Stimulated activated CD8-positive, alpha-beta memory T cell treated with anti-CD3 and anti-CD28 coated beads, Interleukin-15, amount 100 ng/mL, for 4 hours (primary cell): ENCODE measurements at places on chromosomes 7 and 10.
A peak's percentile ranks its signal among the peaks of the same experiment; 100 is the strongest.

GRCh38 chr10:58282615-58283014 lies 13.7 kb downstream of the CISD1 start:
- DNase-seq, result no peak

DNA sequence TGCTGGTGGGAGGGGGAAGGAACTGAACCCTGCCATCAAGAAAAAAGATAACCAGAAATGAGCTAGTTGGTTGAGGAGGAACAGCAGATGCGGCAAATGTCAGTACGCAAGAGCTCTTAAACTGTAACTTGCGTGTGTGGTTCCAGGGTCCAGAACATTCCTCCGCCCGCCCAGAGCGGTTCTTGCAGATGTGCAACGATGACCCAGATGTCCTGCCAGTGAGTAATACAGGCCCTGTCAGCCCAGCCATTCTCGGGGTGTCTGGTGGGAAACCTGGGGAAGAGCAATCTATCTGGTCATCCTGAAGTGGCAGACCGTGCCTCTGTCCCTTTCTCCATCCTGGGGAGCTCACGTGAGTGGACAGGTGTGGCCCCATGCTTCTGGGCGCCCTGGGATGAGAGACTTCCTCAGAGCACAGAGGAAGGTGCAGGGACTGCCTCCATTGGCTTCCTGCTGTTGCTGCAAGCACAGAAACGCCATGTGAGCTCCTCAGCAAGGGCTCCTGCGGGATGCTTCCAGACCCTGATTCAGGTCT lies 50.5 kb upstream of the ZMIZ2 start:
- DNase-seq, result no peak

DNA sequence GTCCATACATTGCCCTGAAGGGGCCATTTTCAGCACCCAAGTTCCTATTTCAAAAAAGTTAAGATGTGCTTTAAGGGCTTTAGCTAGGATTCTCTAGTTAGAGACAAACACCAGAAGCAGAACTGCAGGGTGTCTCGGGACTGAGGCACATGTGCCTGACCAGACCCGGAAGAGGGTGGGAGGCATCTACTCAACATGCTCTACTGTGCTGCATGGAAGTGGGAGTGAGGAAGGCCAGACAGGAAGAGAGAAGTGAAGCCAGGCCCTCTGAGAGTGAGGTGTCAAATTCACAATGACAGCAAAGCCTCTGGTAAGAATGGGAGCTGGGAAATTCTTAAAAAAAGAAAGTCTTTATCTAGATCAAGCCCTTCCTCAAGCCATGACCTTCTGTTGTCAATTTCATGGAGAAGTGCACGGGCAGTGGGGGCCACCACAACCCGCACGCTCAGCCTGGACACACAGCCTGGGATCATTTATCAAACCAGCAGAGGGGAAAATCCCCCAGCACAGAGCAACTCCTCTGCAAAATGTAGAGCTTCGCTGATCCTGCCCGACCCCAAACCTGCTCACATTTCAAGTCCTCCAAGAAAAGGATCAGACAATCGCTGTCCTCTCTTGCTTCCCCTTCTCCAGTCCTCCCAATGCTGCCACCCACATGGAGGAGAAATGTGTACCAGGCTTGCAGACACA lies 38.7 kb downstream of the PLXNA4 start:
- no peak for DNase-seq

GRCh38 chr7:1558181-1558811 lies 2.3 kb upstream of the TMEM184A start:
- DNase-seq, result no peak

DNA sequence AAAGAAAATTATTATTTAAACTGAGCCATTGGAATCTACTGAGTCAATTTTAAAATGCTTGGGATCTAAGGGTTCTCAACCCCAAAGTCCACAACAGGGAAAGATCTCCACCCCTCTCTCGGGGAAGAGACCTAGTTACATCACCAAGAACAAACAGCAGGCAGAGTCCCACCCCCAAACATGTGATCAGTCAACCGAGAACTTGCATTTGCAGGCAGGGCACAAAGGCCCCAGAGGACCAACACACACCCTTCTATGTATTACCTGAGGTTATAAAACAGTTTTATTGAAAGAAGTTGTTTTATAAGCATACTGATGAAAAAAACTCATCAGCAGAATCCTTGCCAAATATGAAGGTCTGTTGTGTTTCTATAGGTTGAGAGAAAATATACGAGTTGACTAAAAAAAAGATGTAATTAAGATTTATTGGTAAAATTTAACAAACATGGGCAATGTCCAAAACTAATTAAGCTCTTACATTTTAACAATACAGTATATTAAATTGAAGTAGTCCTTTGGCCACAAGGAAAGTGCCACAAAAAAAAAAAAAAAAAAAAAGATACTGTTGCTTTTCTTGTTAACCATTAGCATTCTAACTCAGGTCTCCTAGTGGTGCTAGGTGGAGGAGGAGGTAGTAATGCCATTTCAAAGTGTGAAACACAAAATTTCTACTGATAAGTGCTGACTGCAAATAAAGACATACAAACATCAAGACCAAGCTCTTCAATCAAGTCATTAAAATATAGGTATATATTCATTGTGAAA lies 975 bp upstream of the USP54 start:
- no peak for DNase-seq

- no peak for DNase-seq
Measured at GRCh38 chr7:95874541-95875265, 102.3 kb downstream of the DYNC1I1 start.

- DNase-seq, result peak; percentile 10
Measured at GRCh38 chr10:110008518-110009339, 945 bp downstream of the ADD3 start.

GRCh38 chr10:110802551-110803238 lies 69.0 kb upstream of the PDCD4 start:
- no peak for DNase-seq

GRCh38 chr7:151687523-151688235 lies 168.0 kb upstream of the RHEB start:
- no peak for DNase-seq

DNA sequence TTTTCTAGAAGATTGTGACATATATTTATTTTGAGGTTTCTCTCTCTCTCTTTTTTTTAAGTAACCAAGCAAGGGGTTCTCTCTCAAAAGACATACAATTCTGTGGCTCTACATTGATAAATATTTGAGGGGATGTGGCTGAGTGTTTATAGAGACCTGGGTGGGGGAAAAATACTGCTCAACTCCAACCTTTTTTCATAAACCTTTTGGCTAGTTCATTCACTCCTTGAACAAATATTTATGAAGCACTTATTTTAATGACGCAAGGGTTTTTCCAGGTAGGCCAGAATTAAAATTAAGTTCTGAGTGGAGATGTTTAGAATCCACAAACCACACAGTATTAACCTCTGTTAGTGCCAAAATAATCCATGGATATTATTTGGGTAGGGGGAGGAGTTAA lies 100.2 kb downstream of the PTPRE start:
- DNase-seq, result no peak
